ENCODE measurements at places on chromosomes 5 and 9. TPM values are rescaled to one million over a fixed set of nuclear protein-coding genes. Genes with fewer than 3 reads are reported as not detected.

DNA sequence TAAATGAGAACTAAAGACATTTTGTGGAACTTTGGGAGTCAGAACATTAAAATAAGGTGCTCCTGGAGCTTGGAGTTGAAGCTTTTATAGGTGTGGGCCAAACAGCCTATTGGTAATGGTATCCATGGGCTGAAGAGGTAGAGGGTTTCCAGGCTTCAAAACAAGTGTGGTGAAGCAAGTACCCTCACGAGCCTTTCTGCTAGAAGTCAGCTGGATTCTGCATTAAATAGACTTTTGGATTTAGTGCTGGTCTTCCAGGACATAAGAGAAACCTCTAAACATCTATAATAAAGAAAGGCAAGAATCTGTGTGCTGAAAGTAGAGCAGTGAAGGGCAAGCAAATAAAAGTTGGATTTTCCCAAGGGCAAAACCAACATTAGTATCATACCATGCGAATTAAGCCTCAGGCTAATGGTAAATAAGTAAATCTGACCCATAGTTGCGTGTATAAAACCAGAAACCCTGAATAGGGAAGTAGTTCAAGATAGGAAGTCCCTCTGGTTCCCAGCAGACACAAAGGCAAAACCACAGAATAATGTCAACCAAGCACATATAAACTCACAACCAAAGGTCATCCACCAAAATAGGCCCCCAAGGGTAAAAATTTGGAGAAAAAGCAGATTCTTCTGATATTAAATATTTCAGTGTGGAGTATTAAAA lies 306.3 kb downstream of the TLE4 start:
- no peak for DNase-seq
- H3K4me1 ChIP-seq: no peaks in the 10 kb centered on the region
- no peak overlapping the region for H3K4me3 ChIP-seq
- no peaks in the 10 kb centered on the region for H3K36me3 ChIP-seq
- no peak overlapping the region for H3K27ac ChIP-seq

DNA sequence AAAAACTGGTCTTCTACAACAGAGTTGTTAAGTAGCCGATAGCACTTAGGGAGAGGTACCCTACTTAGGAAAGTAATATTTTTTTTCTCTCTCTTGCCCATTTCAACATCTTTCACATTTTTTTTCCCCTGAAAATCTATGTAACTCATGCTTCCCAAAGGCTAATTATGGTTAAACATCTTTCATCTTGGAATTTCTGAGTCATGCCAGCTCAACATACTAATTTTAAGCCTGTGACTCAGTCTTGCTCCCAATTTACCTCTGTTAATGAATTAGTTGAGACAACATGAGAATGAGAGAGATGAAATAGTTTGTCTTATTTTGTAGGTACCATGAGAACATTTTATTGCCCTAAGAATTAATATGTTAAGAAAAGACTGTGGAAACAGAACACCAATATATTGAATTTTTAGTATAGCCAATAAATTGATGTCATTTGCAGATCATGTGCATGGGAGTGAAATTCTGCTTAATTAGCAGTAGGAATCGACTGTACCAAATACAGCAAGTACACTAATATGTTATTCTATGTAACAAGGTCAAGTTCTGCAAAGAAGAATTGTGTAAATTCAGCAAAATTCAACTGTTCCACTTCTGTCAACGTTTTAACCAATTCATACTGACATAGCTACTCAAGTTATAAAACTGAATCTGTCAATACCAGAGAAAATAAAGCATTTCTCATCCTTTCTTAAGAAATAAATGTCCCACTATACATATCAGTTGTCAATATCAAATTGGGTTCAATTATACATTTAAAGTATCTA lies 550.0 kb downstream of the PTPRD start:
- H3K4me3 ChIP-seq: no peak overlapping the region
- H3K4me1 ChIP-seq: no peaks in the 10 kb centered on the region
- no peak for DNase-seq
- H3K36me3 ChIP-seq: no peaks in the 10 kb centered on the region
- H3K27ac ChIP-seq: no peak overlapping the region
- H3K27me3 ChIP-seq: no peaks in the 10 kb centered on the region

GRCh38 chr9:135851748-135852147 lies 55.6 kb downstream of the CAMSAP1 start:
- peaks cover 7% of the 10 kb centered on the region for H3K4me1 ChIP-seq
- no peaks in the 10 kb centered on the region for H3K27me3 ChIP-seq
- DNase-seq: no peak
- no peak overlapping the region for H3K4me3 ChIP-seq
- H3K36me3 ChIP-seq: no peaks in the 10 kb centered on the region

GRCh38 chr5:111133436-111133751 lies 41.2 kb downstream of the WDR36 start:
- no peak overlapping the region for H3K4me3 ChIP-seq
- no peaks in the 10 kb centered on the region for H3K27me3 ChIP-seq
- H3K27ac ChIP-seq: no peak overlapping the region

GRCh38 chr5:160477266-160477970 lies 55.8 kb downstream of the PTTG1 start:
- H3K27me3 ChIP-seq: no peaks in the 10 kb centered on the region
- H3K4me3 ChIP-seq: no peak overlapping the region
- H3K4me1 ChIP-seq: no peaks in the 10 kb centered on the region

GRCh38 chr5:65017636-65018035 lies 248.9 kb downstream of the CWC27 start:
- no peaks in the 10 kb centered on the region for H3K36me3 ChIP-seq
- peaks cover 52% of the 10 kb centered on the region for H3K4me1 ChIP-seq
- H3K27me3 ChIP-seq: no peaks in the 10 kb centered on the region
- peak; percentile 17 for DNase-seq
- H3K4me3 ChIP-seq: no peak overlapping the region

The PHF24 gene
- 2.9 TPM for total RNA-seq

The FIBCD1 gene
- total RNA-seq: 4.0 TPM

Measured in cardiac muscle cell (in vitro differentiated cells and primary cell).